NCI-H82 (cell line): ENCODE measurements at places on chromosomes 5 and 9.

DNA sequence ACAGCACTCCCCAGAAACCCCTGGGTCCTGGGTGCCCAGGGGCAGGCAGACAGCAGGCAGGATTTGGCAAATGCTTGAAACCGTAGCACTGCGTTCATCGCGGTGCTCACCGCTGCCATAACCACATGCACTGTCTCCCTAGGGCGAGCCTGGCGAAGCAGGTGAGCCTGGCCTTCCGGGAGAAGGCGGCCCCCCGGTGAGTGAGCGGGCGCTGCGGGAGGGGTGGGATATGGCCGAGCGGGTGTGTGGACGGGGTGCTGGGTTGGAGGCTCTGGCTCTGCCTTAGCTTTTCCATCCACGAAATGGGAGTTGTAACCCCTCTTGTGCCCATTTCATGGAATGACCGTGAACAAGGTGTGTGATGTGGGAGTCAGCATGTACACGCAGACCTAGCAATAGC lies 66.8 kb upstream of the FCN2 start:
- no peak for DNase-seq

- peak; percentile 37 for DNase-seq
These were observed 187.7 kb upstream of the POU5F2 start for GRCh38 chr5:93929131-93929530.

GRCh38 chr5:15350614-15351013 lies 149.4 kb upstream of the FBXL7 start:
- no peak for DNase-seq

- no peak for DNase-seq
These were observed 90.0 kb upstream of the PLPPR1 start for GRCh38 chr9:100938507-100938906.

DNA sequence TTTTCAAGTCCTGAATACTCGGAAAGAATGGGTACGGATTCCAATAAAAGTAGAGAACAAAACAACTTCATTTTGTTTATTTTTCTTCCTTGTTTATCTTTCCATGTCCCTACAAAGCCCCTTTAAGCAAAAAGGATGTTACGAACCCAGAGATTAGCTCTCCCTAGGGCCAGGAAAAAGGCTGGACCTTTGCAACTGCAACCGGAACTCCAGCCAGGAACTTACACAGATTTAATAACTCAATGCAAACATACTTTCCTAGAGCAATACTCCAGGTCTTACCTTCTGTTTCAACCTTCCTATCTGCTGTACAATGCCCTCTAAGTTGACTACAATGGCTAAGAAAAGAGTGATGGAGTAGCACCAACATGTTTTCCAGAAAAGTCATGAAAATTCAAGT lies 7.0 kb downstream of the DENND1A start:
- no peak for DNase-seq

DNA sequence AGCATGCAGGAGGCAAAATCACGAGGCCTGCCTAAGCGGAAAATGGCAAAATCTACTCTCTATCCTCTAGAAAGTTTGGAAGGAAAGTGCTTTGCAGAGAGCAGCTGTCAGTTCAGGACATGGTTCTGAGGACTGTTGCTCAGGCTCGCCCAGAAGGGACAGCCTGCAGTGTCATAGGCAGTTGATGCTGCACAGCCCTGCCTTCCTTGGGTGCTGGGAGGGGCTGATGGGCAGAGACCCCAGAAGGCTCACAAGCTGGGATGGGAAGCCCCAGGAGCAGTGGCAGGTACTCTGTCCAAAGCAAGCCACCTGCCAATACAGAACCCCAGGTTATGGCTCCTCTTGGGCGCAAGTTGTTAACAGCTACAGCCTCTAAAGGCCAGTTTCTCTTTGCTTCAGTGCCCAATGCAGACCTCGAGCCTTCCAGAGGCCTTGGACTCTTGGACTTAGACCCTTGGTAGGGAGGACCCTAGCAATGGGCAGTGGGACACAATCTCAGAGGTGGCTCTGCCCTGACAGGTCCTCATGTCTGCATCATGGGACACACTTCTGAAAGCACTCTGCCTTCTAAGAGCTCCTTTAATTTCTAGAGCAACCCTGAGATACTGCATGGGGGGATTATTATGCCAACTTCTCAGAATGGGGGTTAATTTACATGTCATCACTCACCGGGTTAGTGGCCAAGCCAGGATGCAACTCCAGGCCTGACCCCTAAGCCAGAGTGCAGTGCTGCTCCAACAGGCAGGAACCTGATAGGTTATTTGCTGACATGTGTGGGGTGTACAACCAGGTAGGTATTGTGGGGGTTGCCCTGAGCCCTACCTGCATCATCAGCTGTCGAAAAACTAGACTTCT lies 57.1 kb downstream of the MACROH2A1 start:
- DNase-seq, result no peak

DNA sequence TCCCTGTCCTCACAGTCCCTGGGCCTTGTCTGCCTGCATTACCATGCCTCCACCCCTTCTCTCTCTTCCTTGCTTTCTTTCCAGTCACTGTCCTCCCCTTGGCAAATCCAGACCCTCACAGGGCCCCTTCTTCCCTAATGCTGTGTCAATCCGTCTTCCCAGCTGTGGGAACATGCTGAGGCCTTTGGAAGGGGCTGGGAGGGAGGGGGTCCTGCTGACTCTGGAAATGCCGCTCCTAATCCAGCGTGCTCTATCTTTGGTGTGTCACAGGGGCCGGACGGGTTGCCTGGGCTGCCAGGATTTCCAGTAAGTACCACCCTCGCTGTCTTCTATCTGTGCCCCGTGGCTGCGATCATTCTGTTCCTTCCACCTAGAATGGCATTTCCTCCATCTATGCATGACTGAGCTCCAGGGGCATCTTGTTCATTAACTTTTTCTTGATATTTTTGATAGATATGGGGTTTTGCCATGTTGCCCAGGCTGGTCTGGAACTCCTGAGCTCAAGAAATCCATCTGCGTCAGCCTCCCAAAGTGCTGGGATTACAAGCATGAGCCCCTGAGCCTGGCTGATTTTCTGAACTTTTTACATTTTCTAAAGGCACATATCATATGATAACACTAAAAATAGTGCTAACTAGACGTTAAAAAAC lies 64.5 kb upstream of the TGFBR1 start:
- peak; percentile 9 for DNase-seq

DNA sequence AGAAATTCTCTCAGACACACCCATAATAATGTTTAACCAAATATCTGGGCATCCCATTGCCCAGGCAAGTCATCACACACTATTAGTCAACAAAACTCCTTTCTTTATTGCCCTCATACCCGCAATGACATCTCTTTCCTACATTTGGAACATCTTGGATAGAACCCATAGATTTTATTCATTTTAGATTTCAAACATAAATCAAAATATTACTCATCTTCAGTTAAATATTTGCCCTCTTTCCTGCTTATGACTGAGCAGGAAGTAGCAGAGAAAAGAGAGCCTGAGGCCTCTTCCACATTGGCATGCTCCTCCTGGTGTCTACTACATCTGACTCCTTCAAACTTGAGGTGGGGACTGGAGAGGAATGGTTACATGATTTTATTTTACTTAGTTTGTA lies 592.0 kb downstream of the CHSY3 start:
- DNase-seq, result no peak

- DNase-seq, result peak; percentile 43
These were observed 172.1 kb downstream of the GABBR2 start for GRCh38 chr9:98536542-98537173.
